ENCODE measurements at places on chromosomes 6 and 20.

DNA sequence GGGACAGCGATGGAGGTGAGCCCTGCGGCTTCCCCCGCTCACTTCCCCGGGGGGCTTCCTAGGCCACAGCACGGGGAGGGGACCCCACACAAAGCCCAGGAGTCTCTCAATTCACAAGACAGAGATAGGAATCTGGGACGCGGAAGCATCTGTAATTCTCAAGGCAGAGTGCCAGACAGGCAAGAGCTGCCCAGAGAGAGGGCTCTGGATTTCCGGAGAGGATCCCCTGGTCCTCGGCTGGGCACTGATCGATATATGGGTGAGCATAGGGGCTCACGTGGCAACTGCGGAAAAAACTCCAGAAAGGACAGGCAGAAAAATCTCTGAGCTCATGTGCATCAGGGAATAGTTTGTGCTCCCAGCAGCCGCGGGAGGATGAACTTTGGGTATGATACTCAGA is 296.2 kb downstream of the NRN1 start:
- no peak for DNase-seq

DNA sequence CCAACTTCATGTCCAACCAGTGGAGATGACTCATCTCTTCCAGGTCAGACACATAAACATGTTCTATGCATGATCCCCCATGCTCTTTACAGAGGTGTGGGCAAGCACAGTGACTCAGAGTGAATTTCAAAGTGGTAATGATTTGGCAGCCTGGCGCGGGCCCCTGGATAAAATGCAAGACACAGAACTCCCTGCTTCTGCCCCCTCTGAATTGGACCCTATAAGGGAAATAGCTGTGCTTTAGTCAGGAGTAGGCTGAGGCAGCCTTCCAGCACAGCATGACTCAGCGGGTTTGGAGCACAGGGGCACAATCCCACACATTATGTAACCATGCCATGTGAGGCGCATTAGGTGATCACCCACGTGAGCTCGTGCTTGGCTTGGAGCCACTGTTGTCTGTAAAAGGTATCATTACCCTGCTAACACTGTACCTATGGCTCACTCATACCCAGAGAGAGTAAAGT is 127.4 kb downstream of the C6orf118 start:
- no peak for DNase-seq

GRCh38 chr6:170018936-170019817 is 267.8 kb downstream of the ERMARD start:
- DNase-seq, result no peak

- DNase-seq, result no peak
Measured at GRCh38 chr6:145761584-145761983, 26.3 kb upstream of the EPM2A start.

GRCh38 chr6:137978252-137978896 is 111.3 kb downstream of the TNFAIP3 start:
- no peak for DNase-seq

DNA sequence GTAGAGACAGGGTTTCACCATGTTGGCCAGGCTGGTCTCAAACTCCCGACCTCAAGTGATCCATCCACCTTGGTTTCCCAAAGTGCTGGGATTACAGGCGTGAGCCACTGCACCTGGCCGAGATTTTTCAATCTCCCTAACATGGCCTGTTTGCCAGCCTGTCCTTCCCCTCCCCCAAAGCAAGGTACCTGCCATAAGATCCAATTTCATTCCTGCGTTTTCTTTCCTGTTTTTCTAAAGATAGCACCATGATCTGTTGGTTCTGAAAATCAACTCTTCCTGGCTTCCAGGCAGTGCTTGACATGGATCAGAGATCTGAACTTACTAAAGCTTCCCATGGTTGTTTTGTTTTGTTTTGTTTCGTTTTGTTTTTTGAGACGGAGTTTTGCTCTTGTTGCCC is 7.5 kb downstream of the MGME1 start:
- no peak for DNase-seq

GRCh38 chr6:52503851-52504781 is 72.7 kb downstream of the TRAM2 start:
- no peak for DNase-seq

DNA sequence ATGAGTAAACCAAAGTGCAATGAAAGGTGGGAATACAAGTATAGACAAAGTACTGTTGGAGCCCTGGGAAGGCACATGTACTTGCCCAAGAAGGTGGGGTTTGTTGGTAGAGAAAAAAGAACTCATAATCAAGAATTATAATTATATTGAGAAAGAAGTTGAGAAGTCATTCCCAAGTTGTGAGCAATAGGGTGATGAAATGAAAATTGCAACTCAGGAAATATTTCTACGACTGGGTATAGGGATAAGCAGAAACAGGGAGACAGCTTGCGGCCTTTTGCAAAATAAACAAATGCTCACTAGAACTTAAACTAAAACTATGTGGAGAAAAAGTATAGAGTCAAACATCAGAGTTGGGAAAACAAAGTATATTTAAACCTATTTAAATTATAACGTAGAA is 250.7 kb upstream of the FAM83B start:
- DNase-seq, result no peak
